Calu3 (cell line): ENCODE measurements at places on chromosomes 1 and 21.

DNA sequence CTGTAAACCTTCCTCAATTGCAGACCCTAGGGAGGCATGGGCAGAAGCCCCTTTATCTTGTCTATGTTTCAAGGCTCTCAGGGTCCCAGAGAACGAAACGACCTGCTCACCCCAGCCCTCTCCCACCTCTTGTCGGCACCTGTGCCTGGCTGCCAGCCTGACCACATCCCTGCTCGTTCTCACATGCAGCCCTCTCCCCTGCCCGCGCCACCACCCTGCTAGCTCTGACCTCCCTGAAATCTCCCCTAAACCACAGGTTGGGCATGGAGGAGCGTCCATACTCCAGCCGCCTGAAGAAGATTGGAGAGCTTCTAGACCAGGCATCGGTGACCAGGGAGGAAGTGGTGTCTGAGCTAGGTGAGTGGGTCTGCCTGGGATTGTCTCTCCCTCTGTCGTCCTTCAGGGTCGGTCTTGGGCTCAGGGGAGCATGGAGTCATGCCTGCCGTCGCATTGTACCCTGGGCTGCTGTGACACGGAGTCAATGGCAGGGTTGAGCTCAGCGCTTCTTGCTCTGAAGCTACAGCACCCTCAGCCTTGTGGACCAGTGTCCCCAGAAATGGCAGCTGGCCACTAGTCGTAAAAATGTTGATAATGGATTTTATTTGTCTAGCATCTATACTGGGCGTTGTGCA, 3.6 kb downstream of the ADPRS start:
- no peaks in the 10 kb centered on the region for H3K27me3 ChIP-seq
- peaks cover 37% of the 10 kb centered on the region for H3K36me3 ChIP-seq
- H3K4me3 ChIP-seq = no peak overlapping the region
- DNase-seq = no peak

- no peak overlapping the region for H3K4me3 ChIP-seq
- no peaks in the 10 kb centered on the region for H3K4me1 ChIP-seq
- no peak for DNase-seq
- no peaks in the 10 kb centered on the region for H3K36me3 ChIP-seq
Observed at GRCh38 chr1:29342983-29343382, 106.7 kb downstream of the PTPRU start.

- H3K36me3 ChIP-seq = peaks cover 22% of the 10 kb centered on the region
- DNase-seq = no peak
- H3K4me3 ChIP-seq = no peak overlapping the region
- H3K27me3 ChIP-seq = no peaks in the 10 kb centered on the region
- no peak overlapping the region for H3K27ac ChIP-seq
- H3K4me1 ChIP-seq = no peaks in the 10 kb centered on the region
Observed at GRCh38 chr1:243487649-243488227, 231.9 kb downstream of the SDCCAG8 start.

DNA sequence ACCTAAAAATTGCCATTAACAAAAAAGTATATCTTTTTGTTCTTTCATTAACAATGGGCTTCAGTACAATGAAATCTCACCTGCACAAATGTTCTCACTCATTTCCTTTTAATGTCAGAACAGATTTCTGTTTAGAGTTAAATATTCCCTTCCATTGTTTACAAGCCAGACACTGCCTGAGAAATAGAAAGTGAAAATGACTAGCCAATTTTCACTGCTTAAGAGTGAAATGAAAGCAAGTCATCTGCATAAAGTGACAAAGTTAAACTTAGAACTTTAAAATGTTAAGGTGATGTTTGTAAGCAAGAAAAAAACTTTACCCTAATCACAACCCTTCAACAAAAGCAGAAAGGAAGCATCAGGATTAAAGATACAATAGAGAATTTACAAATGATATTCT, 27.5 kb downstream of the COA6 start:
- no peak overlapping the region for H3K4me3 ChIP-seq
- H3K27me3 ChIP-seq = no peaks in the 10 kb centered on the region
- peaks cover 5% of the 10 kb centered on the region for H3K36me3 ChIP-seq

DNA sequence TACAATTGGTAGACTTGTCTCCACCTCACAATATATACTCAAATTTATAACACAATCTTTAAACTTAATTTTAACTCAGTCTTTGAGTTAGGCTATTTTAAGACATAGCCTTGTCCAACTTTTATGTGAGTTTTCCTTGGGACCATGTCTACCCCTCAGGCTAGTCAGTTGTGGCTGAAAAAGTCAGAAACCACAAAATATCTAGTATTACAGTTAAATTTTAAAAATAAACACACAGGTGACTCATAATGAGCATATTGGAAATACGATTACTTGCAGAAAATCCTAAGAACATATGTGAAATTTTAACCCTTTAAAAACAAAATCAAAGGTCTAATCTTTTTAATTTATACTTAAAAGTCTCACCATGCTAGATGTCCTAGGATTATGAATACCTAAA, 4.8 kb upstream of the ASB17 start:
- H3K36me3 ChIP-seq = no peaks in the 10 kb centered on the region
- DNase-seq = no peak
- H3K4me3 ChIP-seq = no peak overlapping the region
- H3K4me1 ChIP-seq = no peaks in the 10 kb centered on the region
